Germinal center (tissue), 1 donor: ENCODE measurements at places on chromosomes 7 and 10.

DNA sequence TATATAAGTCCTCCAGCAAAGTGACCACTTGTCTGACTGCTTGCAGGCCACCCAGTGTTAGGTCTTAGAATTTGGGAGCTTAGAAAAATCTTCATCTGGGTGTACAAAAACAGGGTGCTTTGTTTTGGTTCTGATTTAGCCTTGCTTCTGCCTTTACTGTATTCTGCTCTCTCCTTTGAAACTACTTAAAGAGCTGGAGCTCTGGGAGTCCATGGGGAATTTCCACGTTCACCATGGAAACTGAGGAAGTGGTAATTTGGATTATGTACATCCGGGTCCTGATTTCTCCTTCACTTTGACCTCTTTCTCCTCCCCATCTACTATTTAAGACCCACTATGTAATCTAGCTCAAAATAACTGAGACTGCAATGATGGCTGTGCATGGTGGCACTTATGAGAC is 103.0 kb downstream of the JAZF1 start:
- no peak for DNase-seq

- no peak for DNase-seq
Observed at GRCh38 chr10:132711613-132712121, 74.3 kb downstream of the NKX6-2 start.

GRCh38 chr10:18140957-18141845 is 977 bp downstream of the CACNB2 start:
- DNase-seq = no peak

DNA sequence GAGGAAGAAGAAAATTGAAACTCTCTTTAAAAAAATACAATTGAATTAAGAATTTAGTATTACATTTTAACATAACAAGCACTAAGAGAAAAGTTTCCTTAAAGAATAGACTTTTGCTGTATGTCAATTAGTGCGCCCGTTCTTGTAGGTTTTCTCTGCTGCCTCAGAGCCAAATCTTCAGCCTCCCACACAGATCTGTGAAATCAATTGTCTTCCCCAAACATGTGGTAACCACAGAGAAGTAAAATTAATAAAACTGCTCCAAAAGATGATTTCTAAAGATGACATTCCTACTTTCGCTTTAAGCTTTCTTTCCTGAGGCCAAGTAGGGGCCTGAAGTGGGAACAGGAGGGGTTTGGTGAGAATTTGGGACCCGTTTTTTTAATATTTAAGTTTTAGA is 113.2 kb upstream of the ADO start:
- no peak for DNase-seq

- no peak for DNase-seq
Observed at GRCh38 chr10:8375137-8375536, 320.6 kb downstream of the GATA3 start.

- DNase-seq = no peak
Observed at GRCh38 chr7:21412410-21412851, 15.5 kb upstream of the SP4 start.

GRCh38 chr7:138092486-138093028 is 16.3 kb downstream of the AKR1D1 start:
- DNase-seq = no peak

DNA sequence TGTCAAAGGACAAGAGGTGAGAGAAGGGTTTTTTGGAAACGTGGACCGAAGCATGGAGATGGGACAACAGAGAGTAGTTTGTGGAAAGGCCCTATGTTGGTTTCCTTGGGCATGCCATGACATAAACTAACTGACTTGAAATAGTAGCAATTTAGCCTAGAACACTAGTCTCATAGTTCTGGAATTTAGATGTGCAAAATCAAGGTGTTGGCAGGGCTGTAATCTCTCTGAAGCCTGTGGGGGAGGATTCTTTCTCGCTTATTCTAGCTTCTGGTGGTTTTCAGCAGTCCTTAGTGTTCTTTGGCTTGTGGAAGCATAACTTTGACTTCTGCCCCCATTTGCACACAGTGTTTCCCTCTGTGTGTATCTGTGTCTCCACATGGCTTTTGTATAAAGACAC is 283.4 kb downstream of the GFRA1 start:
- no peak for DNase-seq

- no peak for DNase-seq
Observed at GRCh38 chr7:70699271-70699670, 432.7 kb upstream of the GALNT17 start.

- no peak for DNase-seq
Observed at GRCh38 chr10:24307116-24307515, 98.2 kb downstream of the KIAA1217 start.

- no peak for DNase-seq
Observed at GRCh38 chr10:86653987-86654386, 360 bp upstream of the OPN4 start.

DNA sequence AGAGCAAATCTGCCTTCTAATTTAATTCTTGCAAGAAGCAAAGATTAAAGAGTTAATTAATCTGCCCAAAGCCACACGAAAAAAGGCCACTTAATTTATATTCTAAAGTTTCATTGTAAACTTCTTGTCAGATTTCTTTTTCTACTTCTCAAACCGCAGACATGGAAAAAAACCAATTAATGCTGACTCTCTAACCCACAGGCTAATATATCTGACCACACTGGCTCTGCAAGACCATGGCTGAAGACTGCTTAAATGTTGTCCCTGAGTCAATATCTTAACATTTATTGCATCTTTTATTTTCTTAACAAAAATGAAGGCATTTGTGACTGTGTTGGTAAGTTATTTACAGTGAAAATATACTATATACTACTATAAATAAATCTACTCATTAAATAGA is 234.0 kb upstream of the SP8 start:
- DNase-seq = no peak
